ENCODE measurements at places on chromosomes 5 and 9. TPM values are rescaled to one million over a fixed set of nuclear protein-coding genes. Genes with fewer than 3 reads are reported as not detected.

EPB41L4A gene
- 37.7 TPM for total RNA-seq

RORB gene
- not detected for total RNA-seq

SLC36A2 gene
- not detected for total RNA-seq

DNA sequence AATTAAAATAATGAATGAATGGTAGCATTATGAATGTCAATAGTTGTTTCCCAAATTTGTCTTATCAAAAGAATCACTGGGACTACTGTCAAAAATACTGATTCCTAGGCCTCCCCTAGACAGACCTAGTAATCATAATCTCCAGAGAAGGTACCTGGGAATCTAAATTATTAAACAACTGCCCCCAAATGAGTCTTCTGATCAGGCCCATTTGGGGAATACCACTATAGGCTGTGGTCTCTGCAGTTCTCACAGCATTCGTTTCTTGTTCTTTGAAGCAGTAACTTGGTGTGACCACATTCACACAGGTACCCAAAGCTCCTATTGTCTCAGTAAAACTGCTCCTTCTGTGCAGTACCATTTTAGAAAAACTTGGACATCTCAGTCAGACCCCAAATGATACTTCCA, 230.9 kb downstream of the PIK3R1 start:
- peaks cover 3% of the 10 kb centered on the region for H3K27me3 ChIP-seq
- H3K4me1 ChIP-seq = peaks cover 2% of the 10 kb centered on the region
- H3K27ac ChIP-seq = no peak overlapping the region
- no peaks in the 10 kb centered on the region for H3K36me3 ChIP-seq
- no peak overlapping the region for H3K4me3 ChIP-seq

DNA sequence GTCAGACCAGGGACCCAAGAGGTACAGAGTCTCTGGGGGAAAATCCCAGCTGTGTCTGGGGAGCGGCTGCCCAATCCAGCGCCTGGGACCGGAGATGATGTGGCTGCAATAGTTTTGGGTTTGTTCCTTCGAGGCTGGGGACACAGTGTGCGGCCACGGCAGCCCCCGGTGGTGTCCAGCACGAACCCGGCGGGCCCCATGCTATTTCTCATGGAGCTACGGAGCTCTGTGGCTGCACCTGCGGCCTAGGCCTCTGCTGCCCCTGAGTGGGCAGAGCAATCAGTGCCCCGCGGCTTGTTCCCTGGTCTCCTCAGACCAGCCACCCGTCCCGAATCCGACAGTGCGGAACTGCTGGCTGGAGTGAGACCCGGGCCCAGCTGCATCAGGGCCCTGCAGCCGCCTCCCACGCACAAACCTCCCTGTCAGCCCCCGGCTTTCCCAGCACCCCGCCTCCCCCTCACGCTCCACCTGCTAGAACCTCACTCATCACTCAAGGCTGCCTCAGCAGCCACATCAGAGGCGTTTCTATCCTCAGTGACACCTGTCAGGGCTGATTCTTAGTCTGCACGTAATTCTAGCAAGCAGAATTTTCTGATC, 29.0 kb downstream of the SARDH start:
- no peak overlapping the region for H3K4me3 ChIP-seq
- no peak overlapping the region for H3K27ac ChIP-seq
- H3K4me1 ChIP-seq = peaks cover 6% of the 10 kb centered on the region
- no peaks in the 10 kb centered on the region for H3K36me3 ChIP-seq
- H3K27me3 ChIP-seq = peaks cover 7% of the 10 kb centered on the region
- no peak for DNase-seq

DNA sequence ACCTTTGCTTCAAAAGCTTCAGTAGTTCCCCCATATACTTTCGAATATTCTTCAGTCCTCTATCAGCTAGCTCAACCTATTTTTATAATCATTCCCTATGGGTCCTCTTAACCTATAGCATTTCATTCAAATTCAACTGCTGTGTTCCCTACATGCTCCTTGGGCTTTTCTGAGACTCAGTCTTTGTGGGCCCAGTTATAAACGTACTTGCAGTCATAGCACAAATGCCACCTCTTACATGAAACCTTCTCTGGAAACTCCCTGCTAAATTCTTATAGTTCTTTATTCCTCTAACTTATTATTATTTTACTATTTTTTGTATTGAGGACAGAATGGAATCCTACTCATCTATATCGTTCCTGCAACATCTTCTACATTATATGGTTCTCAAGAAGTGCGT, 24.7 kb downstream of the MLANA start:
- peaks cover under 1% of the 10 kb centered on the region for H3K4me1 ChIP-seq
- H3K27me3 ChIP-seq = no peaks in the 10 kb centered on the region
- no peak overlapping the region for H3K27ac ChIP-seq
- peaks cover 15% of the 10 kb centered on the region for H3K36me3 ChIP-seq
- no peak for DNase-seq

GRCh38 chr5:92678640-92679039, 902.4 kb downstream of the NR2F1-AS1 start:
- no peak overlapping the region for H3K4me3 ChIP-seq
- no peak for DNase-seq
- no peak overlapping the region for H3K27ac ChIP-seq
- no peaks in the 10 kb centered on the region for H3K27me3 ChIP-seq
- H3K4me1 ChIP-seq = peaks cover 7% of the 10 kb centered on the region

- no peak for DNase-seq
- H3K36me3 ChIP-seq = no peaks in the 10 kb centered on the region
- H3K4me1 ChIP-seq = peaks cover 12% of the 10 kb centered on the region
- H3K4me3 ChIP-seq = no peak overlapping the region
- H3K27me3 ChIP-seq = peaks cover 39% of the 10 kb centered on the region
Measured at GRCh38 chr5:153486771-153487170, 3.7 kb upstream of the GRIA1 start.

DNA sequence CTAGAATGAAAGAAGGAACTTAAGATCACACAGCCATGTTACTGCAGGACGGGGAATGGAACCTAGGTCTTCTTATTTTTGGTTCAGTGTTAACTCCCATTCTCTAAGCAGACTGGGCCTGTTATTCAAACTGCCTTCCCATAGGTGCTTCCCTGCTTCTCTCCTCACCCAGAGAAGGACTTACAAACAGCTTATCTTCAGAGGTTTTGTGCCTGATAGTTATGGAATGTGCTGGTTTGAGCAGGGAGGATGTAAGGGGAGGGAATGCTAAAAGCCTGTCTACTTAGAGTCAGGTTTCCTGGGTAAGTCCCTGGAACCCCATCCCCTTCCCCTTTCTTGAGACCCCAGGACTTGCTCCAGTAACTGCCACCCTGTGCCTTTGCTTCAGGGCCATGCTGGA, 4.2 kb upstream of the PSMD5 start:
- peaks cover 3% of the 10 kb centered on the region for H3K36me3 ChIP-seq
- H3K4me1 ChIP-seq = peaks cover 20% of the 10 kb centered on the region
- no peaks in the 10 kb centered on the region for H3K27me3 ChIP-seq
- no peak for DNase-seq
- H3K27ac ChIP-seq = peak overlapping the region; percentile 70

- no peak overlapping the region for H3K4me3 ChIP-seq
- no peaks in the 10 kb centered on the region for H3K36me3 ChIP-seq
- no peak overlapping the region for H3K27ac ChIP-seq
- H3K4me1 ChIP-seq = no peaks in the 10 kb centered on the region
- no peaks in the 10 kb centered on the region for H3K27me3 ChIP-seq
Measured at GRCh38 chr9:135455401-135456030, 24.1 kb upstream of the PPP1R26 start.

DNA sequence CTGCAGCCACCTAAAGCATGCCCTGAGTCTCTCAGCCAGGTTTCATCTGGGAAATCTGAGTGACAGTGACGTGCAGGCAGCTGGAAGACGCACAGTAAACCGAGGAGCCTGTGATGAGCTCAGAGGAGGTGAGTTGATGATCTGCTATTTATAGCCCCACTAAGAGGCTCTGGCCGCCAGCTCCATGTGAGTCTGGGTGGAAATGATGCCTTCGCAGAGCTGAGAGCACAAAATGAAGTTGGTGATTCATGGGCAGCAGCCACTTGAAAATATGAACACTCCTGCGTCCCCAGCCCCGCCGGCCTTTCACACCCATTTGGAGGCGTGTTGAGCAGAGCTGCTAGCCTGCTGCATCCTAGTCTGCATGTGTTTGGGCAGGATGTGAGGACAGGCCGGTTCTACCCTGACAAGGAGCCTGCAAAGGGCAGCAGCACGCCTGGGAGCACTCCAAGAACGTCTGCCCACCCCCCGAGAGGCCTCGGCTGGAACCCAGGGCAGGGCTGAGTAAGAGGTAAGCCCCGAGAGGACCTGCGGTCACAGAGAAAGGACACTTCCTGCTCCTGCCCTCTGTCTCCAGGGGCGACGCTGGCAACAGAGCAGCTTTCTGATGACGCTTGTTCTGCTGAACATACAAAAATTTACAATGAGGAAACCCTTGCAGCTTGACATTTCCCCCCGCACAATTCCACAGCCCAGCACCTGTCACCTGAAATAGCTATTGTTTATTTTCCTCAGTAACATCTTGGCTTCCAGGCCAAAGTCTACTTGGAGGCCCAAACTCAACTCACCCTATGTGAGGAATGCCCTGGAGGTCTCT, 25.1 kb upstream of the CDKN2AIPNL start:
- no peak for DNase-seq
- H3K27ac ChIP-seq = peak overlapping the region; percentile 81
- H3K36me3 ChIP-seq = no peaks in the 10 kb centered on the region
- no peak overlapping the region for H3K4me3 ChIP-seq

GRCh38 chr5:137144656-137145055, 354.5 kb downstream of the SPOCK1 start:
- no peak overlapping the region for H3K4me3 ChIP-seq
- DNase-seq = no peak
- H3K36me3 ChIP-seq = no peaks in the 10 kb centered on the region
- no peak overlapping the region for H3K27ac ChIP-seq
- H3K27me3 ChIP-seq = peaks cover 20% of the 10 kb centered on the region

- DNase-seq = no peak
- H3K36me3 ChIP-seq = no peaks in the 10 kb centered on the region
- H3K27ac ChIP-seq = no peak overlapping the region
Measured at GRCh38 chr9:125961072-125961471, 213.9 kb downstream of the PBX3 start.

DNA sequence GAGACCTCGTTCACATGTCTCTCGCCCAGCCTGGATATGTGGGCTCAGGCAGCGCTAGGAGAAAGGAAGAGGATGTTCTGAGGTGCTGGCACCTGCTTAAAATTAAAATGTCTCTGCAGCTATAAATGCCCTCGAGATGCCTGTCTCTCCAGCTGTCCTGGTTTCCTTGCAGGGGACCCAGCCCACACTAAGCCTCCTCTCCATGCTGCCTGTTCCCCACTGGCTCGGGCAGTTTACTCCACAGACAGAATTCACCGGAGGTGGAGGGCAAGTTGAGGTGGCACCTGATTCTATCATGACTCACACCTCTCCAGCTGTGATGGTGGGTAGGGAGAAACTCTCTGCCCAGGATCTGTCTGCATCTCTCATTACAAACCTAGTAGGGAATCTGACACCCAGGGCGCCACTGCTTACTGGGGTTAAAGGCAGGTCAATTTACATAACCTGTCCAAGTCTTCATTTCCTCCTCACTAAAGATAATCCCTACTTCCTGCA, 420.9 kb downstream of the SPOCK1 start:
- H3K27me3 ChIP-seq = peaks cover 13% of the 10 kb centered on the region
- DNase-seq = no peak
- H3K4me3 ChIP-seq = no peak overlapping the region
- no peak overlapping the region for H3K27ac ChIP-seq
- no peaks in the 10 kb centered on the region for H3K36me3 ChIP-seq

Data from progenitor cell of endocrine pancreas (in vitro differentiated cells).